ENCODE measurements at places on chromosomes 4 and X. TPM values are rescaled to one million over a fixed set of nuclear protein-coding genes. Genes with fewer than 3 reads are reported as not detected.

The ABLIM2 gene
- 0.12 TPM for total RNA-seq

The NPY2R gene
- not detected for total RNA-seq

The PABPC5 gene
- total RNA-seq, result 0.82 TPM

The NDNF gene
- not detected for total RNA-seq

The SPANXD gene
- total RNA-seq, result not detected

The NHS gene
- 0.94 TPM for total RNA-seq

The STARD8 gene
- 0.94 TPM for total RNA-seq

The ZDHHC15 gene
- 0.38 TPM for total RNA-seq

The GYG2 gene
- total RNA-seq, result 4.9 TPM

The RENBP gene
- total RNA-seq, result 5.5 TPM

The TLR3 gene
- total RNA-seq, result 0.60 TPM

The SPANXN4 gene
- total RNA-seq, result not detected

The AFAP1 gene
- total RNA-seq, result 94.3 TPM

The TMPRSS11D gene
- total RNA-seq, result not detected

The FMR1NB gene
- total RNA-seq, result not detected

The JAKMIP1 gene
- not detected for total RNA-seq

The PABPC1L2B gene
- total RNA-seq, result not detected

The CT47B1 gene
- total RNA-seq, result not detected

The FGF13 gene
- 6.2 TPM for total RNA-seq

The NUDT10 gene
- 1.1 TPM for total RNA-seq

The C4orf36 gene
- 2.8 TPM for total RNA-seq

The GAB3 gene
- total RNA-seq, result 1.3 TPM

The ETDA gene
- total RNA-seq, result not detected

The WDR17 gene
- total RNA-seq, result 0.15 TPM

The GPRIN3 gene
- 0.90 TPM for total RNA-seq

The RNF175 gene
- total RNA-seq, result not detected

The GIMD1 gene
- not detected for total RNA-seq
